ELF-1 (cell line): ENCODE measurements at places on chromosomes 3 and 15.

DNA sequence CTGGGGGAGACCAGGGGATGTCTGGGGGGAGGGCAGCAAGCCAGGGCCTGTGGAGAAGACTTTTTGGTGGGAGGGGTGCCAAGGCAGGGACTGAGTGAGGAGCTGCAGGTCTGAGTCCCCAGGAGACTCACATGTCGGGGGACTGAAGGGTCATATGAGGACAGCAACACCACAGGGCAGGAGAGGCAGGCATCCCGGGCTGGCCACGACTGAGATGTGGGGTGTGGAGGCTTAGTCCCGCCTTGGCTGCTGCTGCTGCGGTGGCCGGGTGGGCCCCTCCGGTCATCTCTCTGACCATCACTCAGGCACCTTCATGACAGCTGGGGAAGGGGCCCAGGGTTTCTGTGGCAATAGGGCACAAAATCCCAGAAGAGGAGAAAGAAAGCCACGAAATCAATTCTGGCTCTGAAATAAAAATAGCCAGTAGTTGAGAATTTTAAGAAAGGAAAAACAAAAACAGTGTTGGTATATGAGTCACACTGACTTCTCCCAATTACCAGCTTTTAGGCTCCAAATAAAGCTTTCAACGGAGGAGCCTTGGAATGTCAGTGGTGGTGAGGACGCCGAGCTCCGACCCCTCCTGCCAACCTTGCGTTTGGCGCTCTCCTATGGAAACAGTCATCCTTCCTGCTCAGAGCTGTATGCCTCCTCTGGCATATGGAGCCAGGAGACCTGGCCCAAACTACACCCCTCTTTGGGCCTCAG is 52.9 kb upstream of the ITGA11 start:
- DNase-seq, result no peak

DNA sequence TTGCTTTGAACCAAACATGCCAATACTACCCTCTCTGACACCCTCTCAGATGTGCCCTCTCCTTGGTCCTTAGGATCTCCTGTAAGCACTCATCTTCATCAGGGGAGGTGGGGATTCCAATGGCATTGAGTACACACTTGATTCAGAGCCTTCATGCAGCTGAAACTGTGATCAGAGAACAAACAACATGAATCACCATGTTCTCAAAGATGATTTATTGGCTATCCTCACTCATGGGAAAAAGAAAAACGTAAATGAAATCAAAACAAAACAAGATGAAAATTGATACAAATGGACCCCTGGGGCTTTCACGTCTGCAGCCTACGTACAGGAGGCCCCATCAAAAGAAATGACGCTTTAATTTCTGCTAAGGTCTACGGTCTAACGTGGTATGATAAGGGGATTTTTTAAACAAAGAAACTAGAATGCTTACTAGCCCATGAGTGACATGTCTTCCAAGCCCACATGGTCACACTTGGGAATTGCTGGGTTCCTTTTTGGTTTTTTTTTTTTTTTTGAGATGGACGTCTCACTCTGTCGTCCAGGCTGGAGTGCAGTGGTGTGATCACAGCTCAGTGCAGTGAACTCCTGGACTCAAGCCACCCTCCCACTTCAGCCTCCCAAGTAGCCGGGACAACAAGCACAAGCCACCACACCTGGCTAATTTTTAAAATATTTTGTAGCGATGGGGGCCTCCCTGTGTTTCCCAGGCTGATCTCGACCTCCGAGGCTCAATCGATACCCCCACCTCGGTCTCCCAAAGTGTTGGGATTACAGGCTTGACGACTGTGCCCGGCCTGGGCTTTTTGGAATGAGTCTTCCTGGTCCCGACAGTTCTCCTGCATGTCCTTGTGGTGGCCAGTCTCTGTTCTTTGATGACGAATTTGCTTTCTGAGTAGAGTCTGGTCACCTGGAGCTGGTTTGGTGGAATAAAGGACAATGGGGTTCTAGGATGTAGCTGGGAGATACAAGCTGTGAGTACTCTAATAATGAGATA is 202.6 kb downstream of the XXYLT1 start:
- DNase-seq, result no peak

DNA sequence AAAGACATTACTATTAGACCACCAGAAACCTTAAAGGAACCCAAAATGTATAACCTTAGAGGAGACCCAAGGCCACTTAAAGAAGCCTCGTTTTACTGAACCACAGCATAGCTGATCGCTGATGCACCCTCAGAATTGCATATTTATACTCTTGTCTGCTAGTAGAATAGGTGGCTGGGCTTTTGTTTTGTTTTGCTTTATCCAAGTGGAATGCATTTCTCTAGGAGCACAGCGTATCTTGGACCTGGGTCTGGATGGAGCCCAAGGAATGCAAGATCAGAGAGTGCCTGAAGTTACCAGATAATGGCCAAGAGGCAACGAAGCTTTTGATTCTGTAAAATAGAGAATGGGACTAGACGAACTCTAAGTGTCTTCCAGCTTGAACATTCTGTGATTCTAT is 129.2 kb upstream of the COL8A1 start:
- DNase-seq, result no peak

- no peak for DNase-seq
Observed at GRCh38 chr3:5349343-5349742, 161.8 kb downstream of the EDEM1 start.

DNA sequence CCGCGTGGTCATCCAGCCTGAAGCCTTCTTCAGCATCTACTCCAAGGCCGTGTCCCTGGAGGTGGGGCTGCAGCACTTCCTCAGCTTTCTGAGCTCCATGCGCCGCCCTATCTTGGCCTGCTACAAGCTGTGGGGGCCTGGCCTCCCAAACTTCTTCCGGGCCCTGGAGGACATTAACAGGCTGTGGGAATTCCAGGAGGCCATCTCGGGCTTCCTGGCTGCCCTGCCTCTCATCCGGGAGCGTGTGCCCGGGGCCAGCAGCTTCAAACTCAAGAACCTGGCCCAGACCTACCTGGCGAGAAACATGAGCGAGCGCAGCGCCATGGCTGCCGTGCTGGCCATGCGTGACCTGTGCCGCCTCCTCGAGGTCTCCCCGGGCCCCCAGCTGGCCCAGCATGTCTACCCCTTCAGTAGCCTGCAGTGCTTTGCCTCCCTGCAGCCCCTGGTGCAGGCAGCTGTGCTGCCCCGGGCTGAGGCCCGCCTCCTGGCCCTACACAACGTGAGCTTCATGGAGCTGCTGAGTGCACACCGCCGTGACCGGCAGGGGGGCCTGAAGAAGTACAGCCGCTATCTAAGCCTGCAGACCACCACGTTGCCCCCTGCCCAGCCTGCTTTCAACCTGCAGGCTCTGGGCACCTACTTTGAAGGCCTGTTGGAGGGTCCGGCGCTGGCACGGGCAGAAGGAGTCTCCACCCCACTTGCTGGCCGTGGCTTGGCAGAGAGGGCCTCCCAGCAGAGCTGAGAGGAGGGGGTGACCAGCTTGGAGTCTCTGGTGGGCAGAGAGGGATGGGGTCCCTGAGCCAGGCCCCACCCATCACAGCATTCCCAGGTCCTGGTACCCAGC is 37.9 kb downstream of the GOLGA6A start:
- no peak for DNase-seq

DNA sequence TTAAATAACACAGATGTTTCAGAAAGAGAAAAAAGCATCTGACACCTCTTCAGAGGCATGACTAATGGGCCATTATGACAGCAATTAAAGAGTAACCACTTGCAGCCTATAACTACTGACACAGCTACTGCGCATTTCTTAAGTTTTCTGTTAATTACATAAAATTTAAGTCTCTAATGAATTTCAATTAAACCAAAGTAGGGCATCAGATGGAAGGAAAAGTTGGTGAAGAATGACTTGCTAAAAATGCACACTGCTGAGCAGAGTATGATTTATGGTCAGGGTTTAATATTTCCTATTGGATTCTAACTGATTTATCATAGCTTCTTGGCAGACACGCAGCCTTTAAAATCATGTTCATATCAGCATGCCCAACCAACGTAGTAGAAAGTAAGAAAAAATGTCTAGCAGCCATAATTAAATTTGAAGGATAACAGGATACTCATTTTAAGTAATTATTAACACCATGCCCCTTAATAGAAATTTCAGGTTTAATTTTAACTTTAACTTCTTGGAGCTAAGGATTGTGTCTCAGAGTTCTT is 140.0 kb downstream of the CBLB start:
- no peak for DNase-seq

- DNase-seq, result no peak
Observed at GRCh38 chr3:12791430-12791829, 5.0 kb upstream of the CAND2 start.

DNA sequence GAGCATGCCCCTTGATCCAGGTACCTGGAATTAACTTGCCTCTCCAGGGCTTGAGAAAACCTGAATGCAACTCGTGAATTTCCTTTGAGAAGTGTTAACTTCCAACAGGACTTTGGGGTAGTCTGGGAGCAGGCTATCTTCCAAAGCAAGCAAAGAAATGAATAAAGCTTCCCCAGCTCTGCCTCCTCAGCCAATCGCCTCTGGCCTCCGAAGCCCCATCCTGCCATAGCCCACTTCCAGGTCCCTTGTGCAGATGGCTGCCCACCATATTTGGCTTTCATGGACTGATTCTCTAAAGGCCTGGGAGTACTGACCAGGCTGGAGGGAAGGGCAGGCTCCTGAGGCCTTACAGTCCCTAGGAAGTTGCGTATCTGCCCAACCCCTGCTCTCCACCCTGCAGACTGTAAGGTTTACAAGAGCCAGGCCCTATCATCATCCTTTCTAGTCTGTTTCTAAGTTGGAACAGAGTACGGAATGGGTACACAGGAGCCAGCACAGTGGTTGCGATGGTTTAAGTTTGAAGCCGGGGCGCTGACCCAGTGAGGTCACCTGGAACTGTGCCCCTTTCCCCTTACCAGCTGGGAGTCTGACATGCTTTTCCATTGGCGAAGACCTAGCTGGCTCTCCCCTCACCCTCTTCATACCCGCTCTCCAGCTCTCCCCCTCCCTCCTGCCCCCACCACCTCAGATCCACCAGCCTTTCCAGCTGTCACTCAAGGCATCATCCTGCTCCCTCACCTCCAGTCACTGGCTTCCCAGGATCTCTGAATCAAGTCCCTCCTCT is 1.1 kb upstream of the PML start:
- DNase-seq, result no peak

DNA sequence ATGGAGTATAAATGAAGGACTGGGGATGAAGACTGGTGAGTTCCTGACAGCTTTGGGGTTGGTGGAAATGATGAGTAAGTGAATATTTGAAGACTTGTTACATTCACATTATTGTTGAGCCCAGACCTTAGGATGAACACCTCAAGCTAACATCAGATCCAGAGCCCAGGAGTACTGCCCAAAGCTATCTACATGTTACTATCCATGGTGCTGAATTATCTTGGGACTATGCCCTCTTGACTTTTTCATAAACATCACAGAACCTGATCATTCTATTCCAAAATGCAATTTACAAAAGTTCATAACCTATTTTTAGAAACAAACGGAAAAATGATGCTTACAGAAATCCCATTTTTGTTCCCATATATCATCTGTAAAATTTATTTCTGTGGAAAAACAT is 613.3 kb downstream of the TUSC7 start:
- peak; percentile 2 for DNase-seq

DNA sequence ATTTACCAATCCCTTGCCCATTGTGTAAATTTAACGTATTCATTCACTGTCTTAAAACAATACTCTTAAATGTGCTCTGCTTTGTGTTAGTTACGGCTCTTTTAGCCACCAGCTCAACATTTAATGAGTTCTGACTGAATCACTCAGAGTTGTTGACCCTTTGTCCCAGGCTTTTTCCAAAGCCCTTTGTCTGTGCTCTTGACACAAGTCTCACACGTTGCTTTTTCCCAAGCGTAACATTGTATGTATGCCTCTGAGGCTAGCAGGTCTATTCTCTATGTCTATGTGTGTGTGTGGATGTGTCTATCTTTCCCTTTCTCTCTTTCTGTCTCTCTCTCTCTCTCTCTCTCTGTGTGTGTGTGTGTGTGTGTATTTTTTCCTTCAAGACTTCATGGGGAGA is 435.4 kb upstream of the GOLIM4 start:
- DNase-seq, result no peak

GRCh38 chr3:177830411-177830849 is 633.1 kb upstream of the TBL1XR1 start:
- DNase-seq, result no peak

DNA sequence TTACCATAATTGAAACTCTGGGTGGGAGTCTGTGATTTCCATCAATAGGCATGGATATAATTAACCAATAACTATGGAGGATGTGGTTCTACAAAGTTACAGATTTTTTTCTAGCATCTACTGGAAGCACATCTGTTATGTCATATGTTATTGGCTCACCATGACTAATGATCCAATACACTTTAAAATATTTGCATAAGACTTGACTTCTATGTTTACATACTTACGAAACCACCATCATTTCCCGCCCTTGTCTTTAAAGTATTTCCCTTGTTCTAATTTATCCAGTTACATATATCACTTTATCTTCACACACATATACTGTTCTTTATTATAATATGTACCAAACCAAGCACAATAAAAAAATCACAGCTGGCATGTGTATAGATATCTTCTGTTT is 380.3 kb upstream of the CBLB start:
- no peak for DNase-seq

DNA sequence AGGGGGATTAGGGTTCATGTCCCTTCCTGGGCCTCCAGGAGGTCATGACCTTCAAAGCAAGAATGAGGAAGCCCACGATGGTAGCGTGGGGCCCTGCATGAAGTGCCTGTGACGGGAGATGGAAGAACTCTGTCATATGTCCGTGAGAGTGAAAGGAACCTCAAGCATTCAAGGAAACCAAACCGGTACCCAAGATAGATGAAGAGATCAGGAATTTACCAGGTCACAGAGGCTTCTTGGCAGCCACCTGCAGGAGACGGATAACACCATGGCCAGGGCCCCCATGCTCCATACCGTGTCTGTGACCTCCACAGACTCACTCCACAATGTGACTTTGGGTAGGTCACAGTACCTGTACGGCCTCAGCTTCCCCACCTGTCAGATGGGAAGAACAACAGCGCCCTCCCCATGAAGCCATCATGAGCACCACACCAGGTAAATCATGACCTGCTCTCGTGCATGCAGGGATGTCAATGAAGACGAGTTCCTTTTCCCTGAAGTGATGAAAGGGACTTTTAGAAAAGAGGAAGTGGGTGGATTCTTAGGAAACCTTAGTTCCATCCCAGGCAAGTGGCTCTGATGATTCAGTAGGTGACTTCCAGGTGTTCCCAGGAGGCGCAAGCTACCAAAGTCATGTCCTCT is 23.3 kb upstream of the CYP11A1 start:
- no peak for DNase-seq
